CD4-positive, alpha-beta T cell treated with Interleukin-12 subunit alpha and Interleukin-12 subunit beta, for 1 hour (primary cell): ENCODE measurements at places on chromosomes 5 and 9.
A peak's percentile ranks its signal among the peaks of the same experiment; 100 is the strongest.

GRCh38 chr5:156623381-156624040 lies 226.6 kb upstream of the PPP1R2B start:
- DNase-seq, result no peak

GRCh38 chr9:86096386-86096785 lies 3.0 kb downstream of the GOLM1 start:
- DNase-seq, result no peak

GRCh38 chr9:72537011-72537545 lies 15.7 kb downstream of the TMC1 start:
- no peak for DNase-seq

DNA sequence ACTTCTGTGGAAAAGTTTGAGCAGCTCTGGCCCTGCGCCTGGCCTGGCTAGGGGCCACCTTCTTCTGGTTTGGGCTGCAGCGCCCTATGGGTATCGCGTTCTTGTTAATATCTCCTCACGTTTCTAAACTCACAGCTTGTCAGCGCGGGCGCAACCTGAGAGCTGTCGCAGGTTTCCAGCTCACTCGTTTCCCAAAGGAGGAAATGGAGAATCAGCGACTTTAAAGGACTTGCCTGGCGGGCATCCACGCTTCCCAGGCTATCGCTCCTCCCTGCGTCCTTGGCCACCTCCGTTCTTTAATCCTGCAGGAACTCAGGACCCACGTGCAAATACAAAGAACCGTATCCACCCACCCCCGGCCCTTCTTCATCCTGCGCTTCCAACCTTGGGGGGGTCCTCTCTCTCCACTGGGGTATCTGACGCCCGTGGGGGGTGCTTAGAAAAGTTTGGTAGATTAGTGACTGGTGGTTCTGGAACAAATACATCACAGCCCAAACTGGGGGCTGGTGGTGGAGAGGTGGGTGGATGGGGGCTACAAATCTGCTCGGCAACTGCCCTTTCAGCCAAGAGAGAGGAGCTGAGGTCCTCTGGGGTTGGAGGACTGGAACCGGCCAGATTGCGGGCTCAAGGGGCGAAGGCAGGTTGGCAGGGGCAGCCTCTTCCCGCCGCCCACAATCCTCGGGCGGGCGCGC lies 578 bp upstream of the PSAT1 start:
- no peak for DNase-seq

DNA sequence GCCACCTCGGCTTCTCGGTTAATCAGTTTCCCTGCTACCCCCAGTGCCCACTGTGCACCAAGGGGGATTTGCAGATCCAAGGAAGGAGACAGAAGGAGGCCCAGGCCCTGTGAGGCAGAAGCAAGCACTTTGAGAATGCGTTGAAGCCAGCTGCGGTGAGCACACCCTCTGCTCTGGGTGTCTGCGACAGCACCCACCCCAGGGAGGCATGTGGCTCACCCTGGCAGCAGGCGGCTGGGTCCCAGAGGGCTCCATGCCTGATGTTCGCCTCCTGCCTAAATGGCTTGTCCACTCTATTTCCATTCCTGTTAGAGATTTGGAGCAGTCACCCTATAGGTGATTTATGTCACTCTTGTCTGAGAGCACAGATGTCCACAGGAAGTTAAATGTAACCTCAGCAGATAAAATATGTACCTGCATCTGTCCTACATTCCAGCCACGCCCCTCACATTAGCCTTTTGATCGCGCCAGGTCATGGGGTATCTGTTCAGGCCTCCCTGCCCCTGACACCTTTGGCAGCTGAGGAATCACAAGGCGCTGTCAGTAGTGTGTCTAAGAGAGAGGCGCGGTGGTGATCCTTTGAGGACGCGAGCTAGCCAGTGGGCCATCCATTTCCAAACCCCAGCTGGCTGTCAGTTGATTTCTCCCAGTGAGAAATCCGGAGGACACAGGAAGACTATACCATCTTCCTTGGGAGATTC lies 28.1 kb downstream of the PTGES2 start:
- no peak for DNase-seq

DNA sequence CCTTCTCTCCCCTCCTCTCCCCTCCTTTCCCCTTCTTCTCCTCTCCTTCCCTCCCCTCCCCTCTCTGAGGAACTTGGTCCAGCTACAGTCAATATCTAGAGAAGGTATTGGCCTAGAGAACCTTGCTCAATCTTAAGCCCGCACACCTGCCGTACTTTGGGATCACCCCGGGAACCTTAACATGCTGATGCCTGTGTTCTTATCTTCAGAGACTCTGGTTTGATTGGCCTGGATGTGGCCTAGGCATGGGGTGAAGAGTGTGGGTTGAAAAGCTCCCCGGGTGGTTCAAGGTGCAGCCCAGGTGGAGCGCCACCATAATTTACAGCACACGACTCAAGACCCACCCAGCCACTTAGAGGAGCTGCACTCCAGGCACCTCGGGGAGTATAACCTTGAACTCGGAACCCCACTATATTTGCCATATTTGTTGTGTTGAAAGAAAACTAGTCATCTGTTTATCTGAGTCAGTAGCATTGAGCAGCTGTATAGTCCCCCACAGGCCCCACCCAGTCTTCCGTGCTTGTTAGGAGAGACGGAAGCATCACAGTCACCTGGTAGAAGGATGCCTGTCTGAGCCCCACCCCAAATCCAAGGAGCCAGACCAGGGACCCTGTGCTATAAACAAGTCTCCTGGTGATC lies 14.4 kb upstream of the PHF19 start:
- DNase-seq, result peak; percentile 69

GRCh38 chr5:53263151-53263550 lies 153.6 kb upstream of the MOCS2 start:
- no peak for DNase-seq

DNA sequence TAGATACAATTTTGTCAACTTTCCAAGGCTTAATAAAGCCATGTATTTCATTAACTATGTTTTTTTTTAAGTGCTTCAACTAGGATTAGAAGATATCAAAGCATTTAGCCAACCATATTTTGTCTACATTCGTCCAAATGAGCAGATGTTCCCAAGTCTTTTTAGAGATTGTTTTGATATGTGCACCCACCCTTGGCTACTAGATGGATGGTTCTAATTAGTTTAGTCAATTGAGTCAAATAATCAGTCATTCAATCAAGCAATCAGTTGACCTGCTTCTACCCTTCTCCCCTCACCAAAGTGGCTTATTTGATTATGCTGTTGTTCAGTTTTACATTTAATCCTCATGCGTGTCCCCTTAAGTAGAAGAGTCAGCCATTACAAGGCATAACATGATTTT lies 319.5 kb upstream of the TNC start:
- no peak for DNase-seq

GRCh38 chr5:141760193-141760592 lies 78.2 kb upstream of the ARAP3 start:
- no peak for DNase-seq

DNA sequence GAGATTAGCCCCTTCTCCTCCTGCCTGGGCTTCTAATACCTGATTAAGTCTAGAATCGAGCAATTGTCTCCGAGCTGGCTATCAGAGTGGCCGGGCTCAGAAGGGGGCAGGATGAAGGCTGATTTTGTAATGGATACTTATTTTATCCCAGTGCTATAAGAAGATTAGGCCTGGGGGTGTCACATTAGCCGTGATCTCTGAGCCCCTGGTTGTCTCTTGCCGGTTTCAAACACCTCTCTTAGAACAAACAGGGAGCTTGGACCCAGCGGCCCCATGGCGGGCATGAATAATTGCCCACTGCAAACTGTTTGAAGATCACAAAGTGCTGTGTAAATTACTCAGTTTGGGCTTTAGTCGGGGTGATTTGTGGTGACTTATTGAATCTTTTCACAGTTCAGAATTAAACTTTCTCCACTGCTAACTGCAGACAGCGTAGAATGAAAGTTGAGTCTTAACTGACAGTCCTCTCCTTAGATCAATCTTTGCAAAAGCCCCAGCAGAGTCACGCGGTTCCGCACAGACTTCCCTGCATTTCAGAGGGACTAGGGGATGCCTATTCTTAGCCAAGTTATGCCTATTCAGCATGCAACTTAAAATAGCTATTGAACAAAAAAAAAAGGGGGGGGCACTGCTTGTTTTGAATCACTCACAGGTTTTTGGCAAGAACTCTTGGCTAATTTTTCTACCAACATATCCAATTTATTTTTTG lies 200.6 kb upstream of the IRX1 start:
- DNase-seq, result no peak

- DNase-seq, result peak; percentile 4
Observed at GRCh38 chr5:135140446-135141204, 106.6 kb upstream of the PITX1 start.

DNA sequence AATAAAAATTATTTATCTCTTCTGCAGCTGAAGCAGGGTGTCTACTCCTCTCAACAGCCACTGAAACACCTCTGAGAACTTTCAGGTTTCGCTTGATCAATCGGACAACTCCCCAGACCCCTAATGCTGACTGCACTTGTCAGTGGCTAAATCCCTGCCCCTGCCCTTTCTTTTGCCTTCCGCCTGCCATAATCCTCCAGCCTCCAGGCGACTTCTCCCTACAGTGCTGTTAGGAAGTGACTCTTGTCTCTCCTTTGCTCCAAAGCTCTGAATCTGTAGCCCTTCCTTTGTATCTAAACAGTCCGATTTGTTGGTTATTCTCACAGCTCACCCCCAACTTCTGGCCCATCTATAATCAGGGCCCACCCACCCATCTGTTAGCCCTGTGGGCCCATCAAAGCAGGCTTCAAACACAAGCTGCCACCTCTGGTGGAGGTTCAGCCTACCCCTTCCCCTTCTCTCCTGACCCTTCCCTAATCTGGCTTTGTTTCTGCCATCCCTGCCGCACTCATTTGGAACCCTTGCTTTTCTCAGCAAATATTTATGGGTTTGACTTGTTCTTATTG lies 53.7 kb upstream of the IFNK start:
- DNase-seq, result no peak

DNA sequence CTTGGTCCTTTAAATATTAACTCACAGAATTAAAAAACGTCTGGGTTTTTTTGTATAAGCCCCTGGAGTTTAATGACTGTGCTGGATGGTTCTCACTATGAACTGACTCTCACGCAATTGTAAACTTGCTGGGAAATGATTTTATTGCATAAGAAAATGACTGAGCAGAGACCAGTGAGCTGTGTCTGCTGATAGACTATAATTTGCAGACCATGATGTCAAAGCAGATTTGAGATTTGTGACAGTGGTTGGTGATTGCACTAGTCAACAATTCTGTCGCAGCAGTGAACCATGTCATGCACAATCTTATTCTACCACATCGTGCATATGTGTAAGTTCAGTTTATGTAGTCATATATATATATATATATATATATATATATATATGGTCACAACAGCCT lies 85.7 kb upstream of the C9orf72 start:
- DNase-seq, result no peak

DNA sequence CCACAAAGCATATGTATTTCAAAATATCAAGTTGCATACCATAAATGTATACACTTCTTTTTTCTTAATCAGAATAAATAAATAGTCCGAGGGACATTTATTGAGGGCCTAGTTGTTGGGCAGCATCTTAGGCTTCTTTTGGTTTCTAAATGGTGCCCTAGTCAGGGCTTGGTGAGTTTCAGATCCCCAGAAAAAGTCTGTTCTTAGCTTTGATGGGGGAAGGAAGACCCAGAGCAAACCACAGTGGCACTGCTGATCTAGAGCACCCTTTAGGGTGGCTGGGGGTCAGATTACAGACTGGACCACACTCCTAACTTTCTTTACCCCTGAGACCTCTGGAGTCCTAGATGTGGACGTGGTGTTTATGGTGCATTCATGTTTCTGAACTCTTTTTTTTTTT lies 97.8 kb downstream of the C9orf152 start:
- DNase-seq, result no peak

DNA sequence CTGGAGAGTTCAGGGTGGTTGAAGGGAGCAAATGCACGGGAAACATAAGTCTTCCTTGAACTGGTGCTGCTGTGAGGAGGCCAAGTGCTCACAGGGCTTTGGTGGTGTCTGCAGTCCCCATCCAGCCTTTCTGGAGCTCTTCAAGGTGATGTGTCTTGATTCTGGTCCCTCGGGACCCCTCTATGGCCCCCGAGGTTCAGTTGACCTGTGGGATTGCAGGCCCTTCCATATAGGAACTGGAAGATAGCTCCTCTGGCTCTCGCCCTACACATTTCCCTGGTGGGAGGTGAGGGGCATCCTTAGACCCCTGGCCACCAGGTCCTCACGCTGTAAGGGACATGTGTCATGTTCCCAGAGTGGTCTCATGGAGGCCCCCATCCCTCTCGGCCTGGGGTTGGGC lies 191.8 kb downstream of the GADD45G start:
- DNase-seq, result no peak

GRCh38 chr9:134099123-134099761 lies 31.4 kb upstream of the BRD3 start:
- DNase-seq, result peak; percentile 67

DNA sequence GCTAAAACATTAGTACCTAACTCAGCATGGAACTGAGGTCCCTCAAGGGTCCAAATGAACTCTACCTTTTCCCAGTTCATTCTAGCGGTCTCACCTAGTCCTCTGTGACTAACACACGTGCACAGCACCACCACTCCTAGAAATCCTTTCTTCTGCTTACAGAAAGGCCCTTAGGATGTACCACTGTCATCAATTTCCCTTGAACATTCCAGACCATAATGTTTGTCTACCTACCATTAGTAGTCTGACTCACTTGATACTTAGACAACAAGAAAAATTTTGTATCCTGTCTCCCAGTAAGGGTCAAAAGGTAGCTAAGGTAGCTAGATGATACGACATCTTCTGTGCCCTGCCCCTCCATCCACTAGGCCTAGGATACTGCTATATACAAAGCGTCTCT lies 166.6 kb downstream of the TSSK1B start:
- DNase-seq, result no peak

DNA sequence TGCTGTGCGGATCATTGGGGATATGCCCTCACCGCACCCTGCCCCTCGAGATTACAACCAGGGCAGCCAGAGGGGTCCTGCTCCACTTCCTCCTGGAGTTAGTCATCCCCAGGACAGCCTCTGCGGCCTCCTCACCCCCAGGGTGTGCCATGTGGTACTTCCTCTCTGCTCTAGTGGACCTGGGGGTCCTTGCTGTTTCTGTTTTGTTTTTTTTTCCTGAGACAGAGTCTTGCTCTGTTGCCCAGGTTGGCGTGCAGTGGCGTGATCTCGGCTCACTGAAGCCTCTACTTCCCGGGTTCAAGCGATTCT lies 5.2 kb upstream of the FCN1 start:
- no peak for DNase-seq

DNA sequence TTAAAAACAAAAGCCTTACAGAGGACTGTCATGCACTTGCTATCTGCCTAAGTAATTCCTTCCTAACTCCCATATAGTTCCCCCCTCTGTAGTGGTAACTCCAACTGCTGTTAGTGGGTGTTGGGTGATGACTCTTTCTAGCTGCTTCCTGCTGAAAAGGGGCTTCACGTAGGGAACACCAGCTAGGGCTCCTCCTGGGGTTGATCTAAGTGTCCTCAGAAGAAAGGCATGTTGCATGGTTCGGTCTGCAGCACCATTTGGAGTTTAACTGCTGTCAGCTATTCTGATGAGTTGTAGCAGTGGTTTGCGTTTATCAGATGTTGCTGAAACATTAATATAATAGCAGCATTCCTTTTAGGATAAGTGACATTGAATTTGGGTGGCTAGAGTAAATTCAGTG lies 281.9 kb upstream of the TUSC1 start:
- DNase-seq, result no peak
